ENCODE measurements at places on chromosomes 4 and X.

GRCh38 chr4:38930204-38930603, 62.6 kb downstream of the FAM114A1 start:
- DNase-seq: no peak

- no peak for DNase-seq
These were observed 164.8 kb downstream of the AASDH start for GRCh38 chr4:56222514-56222913.

DNA sequence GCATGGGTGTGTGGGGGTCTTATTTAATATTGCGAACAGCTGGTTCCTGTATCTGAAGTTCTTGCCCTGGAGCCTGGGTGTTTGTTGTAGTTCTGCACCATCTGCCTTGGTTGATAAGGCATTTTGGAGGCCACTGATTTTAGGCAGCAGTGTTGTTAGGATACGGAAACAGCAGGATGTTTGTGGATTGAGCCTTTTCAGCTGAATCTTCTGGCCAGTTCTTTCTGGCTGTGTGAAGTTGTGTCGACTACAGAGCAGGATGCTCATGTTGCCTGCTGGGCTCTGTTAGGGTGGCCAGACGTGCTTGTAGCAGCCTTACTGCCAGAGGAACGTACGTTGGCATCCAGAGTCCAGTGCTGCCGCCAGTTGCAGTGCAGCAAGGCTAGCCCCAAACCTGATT, 134.2 kb downstream of the PTTG2 start:
- DNase-seq: no peak

DNA sequence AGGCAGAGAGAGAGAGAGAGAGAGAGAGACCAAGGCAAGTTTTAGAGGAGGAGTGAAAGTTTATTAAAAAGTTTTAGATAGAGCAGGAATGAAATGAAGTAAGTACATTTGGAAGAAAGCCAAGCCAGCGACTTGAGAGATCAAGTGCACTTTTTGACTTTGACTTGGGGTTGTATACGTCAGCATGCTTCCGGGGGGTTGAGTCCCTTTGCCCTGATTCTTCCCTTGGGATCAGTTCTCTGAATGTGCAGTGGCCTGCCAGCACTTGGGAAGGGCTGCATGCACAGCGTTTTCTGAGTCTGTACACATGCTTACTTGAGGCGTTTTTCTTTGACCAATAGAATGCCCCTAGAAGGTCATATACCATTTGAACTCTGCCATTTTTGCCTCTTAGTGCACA, 400.5 kb downstream of the PDGFC start:
- no peak for DNase-seq

DNA sequence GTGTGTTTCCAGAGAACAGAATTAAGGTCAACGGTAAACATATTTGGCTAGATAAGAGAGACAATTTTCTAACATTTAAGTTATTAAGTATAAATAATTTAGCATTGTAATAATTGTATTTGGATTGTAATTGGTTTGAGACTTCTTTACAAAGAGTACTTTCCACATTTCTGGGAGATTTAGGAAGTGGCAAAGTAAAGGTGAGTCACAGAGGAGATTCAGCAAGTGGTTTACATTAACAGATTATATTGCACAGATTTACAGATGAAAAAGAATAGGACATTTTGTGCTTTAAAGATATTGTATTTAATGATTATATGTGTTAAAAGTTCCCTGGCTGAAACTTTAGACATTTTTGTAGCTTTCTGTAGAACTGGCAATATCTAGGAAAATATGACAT, 584.4 kb upstream of the AADAT start:
- DNase-seq: peak; percentile 53

GRCh38 chrX:153864561-153865320, 21.2 kb downstream of the L1CAM start:
- DNase-seq: no peak

DNA sequence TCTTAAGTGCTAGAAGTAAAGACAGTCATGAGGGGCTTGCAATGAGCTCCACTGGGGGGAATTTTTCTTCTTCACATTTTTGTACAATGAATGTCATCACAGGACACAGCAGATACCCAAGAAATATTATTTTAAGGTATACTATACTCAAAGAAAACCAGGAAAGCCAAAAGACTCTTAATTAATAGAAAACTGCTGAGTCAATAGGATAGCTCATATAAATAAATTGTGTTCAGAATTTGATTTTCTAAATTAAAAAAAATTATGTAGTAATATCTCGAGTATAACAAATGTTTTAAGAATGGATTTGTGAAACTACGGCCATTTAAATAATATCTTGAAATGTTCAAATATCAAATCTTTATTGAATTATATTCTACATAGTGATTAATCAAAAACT, 25.7 kb upstream of the CXCL8 start:
- DNase-seq: no peak

- no peak for DNase-seq
These were observed 179.6 kb downstream of the GRID2 start for GRCh38 chr4:92483341-92483740.

GRCh38 chr4:152634110-152634760, 45.6 kb downstream of the TMEM154 start:
- no peak for DNase-seq

GRCh38 chr4:107255114-107255513, 219.0 kb upstream of the DKK2 start:
- DNase-seq: peak; percentile 30

- no peak for DNase-seq
These were observed 125.0 kb downstream of the ARHGAP6 start for GRCh38 chrX:11540532-11541377.

- no peak for DNase-seq
These were observed 62.5 kb upstream of the TMEM164 start for GRCh38 chrX:109940411-109940810.

GRCh38 chr4:98905839-98906238, 23.1 kb downstream of the EIF4E start:
- peak; percentile 57 for DNase-seq

DNA sequence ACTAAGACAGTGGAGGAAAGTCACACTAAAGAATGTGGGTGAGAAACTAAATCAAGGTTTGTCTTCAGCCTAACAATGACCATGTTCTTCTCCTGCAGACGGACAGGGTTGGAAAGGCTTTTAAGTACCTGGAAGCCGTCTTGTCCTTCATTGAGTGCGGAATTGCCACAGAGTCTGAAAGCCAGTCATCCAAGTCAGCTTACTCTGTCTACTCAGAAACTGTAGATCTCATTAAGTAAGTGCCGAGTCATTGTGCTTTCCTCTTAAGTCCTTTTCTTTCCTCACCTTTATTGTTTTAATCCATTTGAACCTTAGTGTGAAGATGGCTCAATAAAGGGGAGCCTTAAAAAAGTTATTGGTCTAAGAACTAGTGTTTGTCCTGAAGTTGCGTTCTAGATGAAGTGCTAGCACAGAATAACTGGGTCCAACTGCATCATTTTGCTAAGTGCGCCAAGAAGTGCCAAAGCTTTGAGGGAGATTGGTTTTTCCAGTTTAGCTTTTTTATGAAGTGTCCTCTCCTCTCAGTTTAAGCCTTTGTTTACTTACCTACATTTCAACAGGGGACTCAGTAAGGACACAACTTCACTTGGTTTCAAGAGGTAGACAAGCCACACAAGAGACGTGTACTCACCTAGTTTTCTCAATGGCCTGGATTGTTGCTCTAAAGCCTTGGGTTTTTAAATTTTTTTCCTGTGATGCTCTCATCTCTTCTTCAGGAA, 89.3 kb downstream of the KLHL8 start:
- no peak for DNase-seq

DNA sequence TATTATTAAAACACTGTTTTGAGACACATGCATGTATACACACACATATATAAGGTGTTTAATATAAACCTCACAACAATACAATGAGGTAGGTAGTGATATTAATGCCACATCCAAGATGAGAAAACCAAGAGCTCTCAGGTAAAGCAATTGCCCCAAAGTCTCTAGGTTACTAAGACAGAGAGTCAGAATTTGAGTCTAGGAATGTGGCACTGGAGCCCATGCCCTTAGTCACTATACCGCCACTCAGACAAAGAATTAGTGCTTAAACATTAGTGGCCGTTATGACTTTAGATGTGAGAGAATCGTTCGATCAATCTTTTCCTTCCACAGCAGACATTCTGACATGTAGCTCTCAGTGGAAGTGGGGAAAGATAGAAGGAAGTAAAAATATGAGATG, 108.2 kb upstream of the ACSL4 start:
- DNase-seq: no peak

GRCh38 chrX:94302446-94302845, 628.4 kb downstream of the FAM133A start:
- DNase-seq: no peak

GRCh38 chr4:118939169-118939783, 50.6 kb downstream of the SYNPO2 start:
- DNase-seq: no peak

GRCh38 chr4:819401-820229, 6.3 kb downstream of the CPLX1 start:
- DNase-seq: no peak

- no peak for DNase-seq
These were observed 54.0 kb downstream of the DHRSX start for GRCh38 chrX:2446815-2447214.

DNA sequence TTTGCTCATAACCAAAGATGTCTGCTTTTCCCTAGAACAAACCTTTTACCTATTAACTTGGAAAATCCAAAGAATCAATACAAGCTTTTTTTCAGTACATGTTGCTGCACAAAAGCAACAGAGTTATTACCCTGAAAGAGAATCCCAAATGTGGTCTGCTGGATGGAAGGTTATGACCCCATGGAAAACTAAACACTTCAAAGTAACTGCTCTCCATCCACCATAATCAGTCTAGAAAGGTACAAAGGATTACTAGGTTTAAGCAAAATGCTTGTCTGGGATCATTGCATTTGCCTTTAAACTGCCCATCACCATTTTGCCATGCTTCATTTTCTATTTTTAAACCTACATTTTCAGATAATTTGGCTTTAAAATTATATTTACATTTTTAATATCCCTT, 11.7 kb downstream of the MMRN1 start:
- DNase-seq: no peak

DNA sequence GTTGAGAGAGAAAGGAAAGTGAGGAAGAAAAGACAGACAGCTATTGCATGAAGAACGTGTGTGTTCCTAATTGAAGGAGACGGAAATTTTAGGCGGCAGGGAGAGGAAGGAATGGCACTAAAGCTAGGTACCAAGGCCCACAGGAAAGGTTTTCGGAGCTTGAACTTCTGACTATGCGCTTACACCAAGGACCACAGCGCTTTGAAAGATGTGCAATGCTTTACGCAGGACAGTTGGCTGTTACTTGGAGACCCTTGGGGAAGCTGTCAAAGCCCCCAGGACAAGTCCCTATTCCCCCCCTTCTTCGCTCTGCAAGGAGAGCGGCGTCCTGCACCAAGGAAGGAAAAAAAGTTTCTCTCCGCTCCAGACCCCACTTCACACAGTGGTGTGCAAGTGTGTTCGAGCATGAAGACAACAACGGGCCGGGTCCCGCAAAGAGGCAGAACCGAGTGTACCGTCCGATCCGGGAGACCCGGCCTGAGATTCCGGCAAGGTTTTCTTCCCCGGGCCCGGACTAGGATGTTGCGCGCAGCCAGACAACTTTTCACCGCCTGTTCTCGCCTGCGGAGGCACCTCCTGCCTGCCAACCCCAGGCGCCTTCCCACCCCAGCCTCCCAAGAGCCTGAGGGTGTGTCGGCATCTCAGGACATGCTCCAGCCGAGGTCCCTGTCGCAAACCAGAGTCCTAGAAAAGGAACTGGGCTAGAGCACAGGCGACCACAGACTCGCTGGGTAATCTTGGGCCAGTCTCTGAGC, 896 bp downstream of the KDR start:
- DNase-seq: no peak

GRCh38 chrX:36640232-36640631, 367.9 kb upstream of the FAM47C start:
- DNase-seq: no peak

DNA sequence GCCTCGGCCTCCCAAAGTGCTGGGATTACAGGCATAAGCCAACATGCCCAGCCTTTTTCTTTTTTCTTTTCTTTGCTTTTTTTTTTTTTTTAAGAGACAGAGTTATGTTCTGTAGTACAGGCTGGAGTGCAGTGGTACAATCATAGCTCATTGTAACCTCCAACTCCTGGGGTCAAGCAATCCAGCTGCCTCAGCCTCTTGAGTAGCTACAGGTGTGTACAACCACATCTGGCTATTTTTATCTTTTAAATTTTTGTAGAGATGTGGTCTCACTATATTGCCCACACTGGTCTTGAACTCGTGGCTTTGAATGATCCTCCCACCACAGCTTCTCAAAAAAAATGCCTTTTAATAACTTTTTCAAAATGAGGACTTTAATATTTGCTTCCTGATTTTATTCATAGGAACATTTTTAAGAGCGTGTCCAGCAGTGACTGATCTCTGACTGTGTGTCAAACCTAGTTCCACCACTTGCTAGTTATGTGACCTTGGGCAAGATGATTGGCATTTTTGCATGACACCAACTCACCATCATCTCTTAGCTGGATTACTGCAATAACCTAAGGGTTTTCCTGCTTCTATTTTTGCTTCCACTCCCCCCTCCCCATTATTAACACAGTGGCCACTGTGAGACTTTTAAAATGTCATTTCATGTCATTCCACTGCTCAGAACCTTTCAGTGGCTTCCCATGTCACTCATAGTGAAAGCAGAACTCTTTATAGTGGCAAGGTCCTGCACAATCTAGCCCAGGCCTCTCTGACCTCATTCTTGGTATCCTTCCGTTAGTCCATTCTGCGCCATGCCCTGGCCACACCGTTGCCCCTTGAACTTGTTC, 4.5 kb upstream of the TNIP3 start:
- no peak for DNase-seq

DNA sequence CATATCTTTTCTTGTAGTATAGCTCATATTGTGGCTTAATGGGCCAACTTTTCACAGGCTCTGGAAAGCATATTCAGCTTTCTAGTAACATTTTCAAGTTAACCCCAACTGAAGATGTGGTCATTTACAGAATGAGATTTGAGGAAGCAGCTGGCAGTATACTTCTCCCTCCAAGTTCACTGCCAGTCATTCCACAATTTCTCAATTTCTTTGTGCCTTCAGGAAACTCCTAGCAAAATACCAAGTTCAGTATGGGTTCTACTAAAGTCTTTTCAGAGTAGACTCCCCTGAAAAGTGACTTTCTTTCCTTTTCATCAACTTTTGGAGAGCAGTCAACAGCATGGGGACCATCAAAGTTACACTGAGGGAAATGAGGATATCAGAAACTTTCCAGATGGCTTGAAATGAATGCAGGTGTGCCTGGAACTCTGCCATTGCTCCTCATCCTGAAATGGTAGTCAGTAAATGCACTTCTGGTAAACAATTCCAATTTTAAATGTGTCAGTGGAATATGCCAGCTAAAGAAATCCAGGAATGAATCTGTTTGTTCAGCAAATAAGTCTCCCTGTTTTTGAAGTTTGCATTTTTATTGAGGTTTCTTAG, 81.5 kb upstream of the TEX13D start:
- no peak for DNase-seq

DNA sequence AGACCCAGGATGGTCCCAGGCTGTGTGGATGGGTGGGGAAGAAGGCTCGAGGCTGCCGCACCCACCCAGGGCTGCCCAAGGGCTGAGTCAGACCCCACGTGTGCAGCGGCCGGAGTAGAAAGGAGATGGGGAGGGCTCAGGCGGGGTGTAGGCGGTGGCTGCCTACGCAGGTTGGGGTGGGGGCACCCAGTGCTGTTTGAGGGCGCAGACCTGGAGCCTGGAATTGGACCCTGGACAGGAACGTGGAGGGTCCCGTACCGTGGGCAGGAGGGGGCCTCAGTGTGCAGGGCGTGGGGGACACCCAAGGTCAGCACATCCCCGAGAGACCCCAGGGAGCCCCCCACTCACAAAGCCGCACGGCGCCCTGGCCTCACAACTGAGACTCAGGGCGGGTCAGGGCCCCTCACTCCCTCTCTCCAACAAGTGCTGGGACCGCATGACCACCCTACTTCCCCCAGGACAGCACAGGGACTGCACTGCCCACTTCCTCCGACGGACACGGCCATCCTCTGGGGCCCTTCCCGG, 79.9 kb downstream of the FAM53A start:
- DNase-seq: peak; percentile 20
